ENCODE measurements at places on chromosomes 16 and 17.

- DNase-seq = no peak
Observed at GRCh38 chr17:67022451-67022810, 21.9 kb upstream of the CACNG1 start.

GRCh38 chr16:49883076-49884014 is 27.4 kb upstream of the ZNF423 start:
- no peak for DNase-seq

GRCh38 chr16:11144122-11144521 is 111.9 kb downstream of the SOCS1 start:
- DNase-seq = no peak

GRCh38 chr16:6897876-6898485 is 434.7 kb upstream of the RBFOX1 start:
- no peak for DNase-seq

DNA sequence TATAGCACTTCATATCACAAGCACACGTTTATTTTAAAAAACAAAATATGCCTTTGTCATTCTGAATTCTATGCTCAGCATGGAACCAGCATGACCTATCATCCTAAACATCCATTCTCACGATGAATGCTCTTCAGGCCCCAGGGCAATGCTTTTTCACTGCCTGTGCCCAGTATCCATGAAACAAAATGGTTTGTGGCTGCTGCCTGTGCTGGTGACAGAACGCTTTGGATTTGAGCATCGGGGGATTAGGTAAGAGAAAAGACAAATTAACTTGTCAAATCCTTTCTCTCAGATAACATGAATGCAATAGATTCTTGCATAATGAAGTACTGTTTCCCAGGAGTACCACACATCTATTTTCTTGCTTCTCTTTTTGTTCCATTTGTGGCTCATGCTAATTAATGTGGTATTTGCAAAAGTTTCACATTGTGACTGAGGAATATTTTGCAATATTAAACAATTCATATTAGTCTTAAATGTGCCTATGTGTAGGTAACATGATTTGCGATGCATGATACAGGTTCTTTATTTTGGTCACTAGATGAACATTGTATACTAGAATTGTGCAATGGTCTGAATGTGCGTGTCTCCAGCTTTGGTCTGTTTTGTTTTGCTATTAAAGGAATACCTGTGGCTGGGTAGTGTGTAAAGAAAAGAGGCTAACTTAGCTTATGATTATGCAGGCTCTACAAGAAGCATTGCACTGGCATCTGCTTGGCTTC is 25.8 kb upstream of the SRSF1 start:
- DNase-seq = no peak

GRCh38 chr17:78925662-78926555 is 722 bp upstream of the TIMP2 start:
- DNase-seq = no peak

DNA sequence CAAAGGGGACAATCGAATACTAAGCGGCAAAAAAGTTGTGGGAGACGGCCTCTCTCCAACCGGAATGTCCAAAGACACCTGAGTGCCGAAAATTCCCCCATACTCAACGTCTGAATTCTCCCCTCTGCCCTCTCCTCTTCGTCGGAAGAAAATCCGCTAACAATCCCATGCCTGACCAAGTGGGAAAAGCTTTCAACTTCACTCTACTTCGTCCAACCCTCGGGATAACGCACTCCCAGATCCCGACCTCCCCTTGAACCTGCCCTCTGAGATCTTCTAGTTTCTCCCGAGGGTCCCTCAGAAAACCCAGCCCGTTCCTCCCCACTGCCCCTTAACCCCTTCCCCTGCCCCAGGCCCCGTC is 961 bp downstream of the AMFR start:
- DNase-seq = no peak

DNA sequence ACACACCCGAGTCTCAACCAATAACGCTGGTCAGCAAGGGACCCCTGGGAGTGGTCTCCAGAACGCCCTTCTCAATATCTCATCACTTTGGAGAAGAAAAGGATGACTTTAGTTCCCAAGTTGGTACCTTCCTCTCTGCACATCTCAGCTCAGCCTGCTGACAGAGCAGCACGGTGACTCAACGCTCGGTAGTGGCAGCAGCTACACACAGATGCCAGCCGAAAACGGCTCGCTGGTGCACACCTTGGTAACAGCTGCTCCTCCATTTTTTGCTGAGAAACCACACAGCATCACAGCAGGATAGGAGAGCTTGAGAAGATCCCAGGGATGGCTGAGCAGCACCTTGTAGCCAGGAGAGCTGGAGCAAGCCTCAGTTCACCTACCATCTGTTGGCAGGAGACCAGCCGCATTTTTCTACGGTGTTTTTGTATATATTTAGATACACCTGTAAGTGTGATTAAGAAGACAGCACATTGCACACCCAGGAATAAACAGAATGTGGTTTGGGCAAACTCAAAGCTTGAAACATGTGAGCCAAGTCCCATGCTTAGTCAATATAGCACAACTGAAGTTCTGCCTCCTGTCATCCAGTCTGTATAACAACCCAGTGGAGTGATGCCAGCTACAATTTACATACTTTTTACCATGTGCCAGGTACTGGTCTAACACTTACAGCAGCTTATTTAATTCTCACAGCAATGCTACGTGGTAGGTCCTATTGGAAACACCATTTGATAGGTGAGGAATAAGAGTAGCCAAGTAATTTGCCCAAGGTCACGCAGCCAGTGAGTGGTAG is 83.8 kb upstream of the ERCC4 start:
- DNase-seq = peak; percentile 8

GRCh38 chr17:41496803-41497484 is 7.2 kb upstream of the KRT36 start:
- DNase-seq = no peak

- no peak for DNase-seq
Observed at GRCh38 chr16:66293207-66293735, 73.2 kb upstream of the CDH5 start.

GRCh38 chr17:53472586-53472985 is 350.1 kb upstream of the KIF2B start:
- no peak for DNase-seq

DNA sequence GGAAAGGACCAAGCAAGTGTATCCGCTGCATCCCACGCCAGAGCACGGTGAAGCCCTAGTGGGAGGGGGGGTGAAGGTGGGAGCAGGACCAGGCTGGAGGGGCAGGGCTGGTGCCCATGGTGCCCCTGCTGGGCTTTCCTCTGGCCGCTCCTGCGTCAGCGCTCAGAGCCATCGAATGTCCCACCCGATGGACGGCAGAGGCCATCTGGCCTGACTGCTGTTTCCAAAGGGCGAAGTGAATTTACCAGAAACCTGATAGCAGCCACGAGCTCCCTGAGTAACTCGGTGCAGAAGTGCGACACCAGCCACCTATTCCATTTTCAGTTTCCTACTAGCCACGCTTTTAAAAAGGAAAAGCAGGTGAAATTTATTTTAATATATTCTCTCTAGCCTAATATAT is 203.6 kb upstream of the CIBAR2 start:
- DNase-seq = no peak

GRCh38 chr16:61233713-61234112 is 802.5 kb downstream of the CDH8 start:
- DNase-seq = no peak
